Effector memory CD8-positive, alpha-beta T cell (primary cell): ENCODE measurements at places on chromosomes 1 and 21.

GRCh38 chr1:242139442-242139841 lies 140.5 kb upstream of the MAP1LC3C start:
- DNase-seq, result no peak
- H3K36me3 ChIP-seq, result no peaks in the 10 kb centered on the region
- H3K4me3 ChIP-seq, result no peak overlapping the region
- H3K27me3 ChIP-seq, result peaks cover 12% of the 10 kb centered on the region

DNA sequence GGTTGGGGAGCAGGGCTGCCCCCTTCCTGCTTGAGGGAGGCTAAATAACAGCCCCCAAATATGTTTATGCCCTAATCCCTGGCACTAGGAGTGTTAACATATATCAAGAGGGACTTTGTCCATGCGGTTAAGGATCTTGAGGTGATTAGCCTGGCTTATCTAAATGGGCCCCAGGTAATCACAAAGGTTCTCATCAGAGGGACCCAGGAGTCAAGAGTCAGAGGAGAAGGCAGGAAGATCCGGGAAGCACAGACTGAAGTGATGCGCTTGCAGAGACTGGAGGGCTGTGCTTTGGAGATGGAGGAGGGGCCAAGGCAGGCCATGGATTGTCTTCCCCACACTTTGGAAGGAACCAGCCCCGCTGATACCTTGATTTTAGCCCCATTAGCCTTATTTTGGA lies 86.4 kb downstream of the IER5 start:
- peaks cover 8% of the 10 kb centered on the region for H3K4me1 ChIP-seq
- peaks cover 49% of the 10 kb centered on the region for H3K27me3 ChIP-seq
- no peak overlapping the region for H3K4me3 ChIP-seq
- DNase-seq, result no peak

- no peak for DNase-seq
- peak overlapping the region; percentile 75 for H3K27ac ChIP-seq
- H3K4me1 ChIP-seq, result no peaks in the 10 kb centered on the region
- no peak overlapping the region for H3K4me3 ChIP-seq
Observed at GRCh38 chr1:186404454-186405051, 28.9 kb downstream of the ODR4 start.

DNA sequence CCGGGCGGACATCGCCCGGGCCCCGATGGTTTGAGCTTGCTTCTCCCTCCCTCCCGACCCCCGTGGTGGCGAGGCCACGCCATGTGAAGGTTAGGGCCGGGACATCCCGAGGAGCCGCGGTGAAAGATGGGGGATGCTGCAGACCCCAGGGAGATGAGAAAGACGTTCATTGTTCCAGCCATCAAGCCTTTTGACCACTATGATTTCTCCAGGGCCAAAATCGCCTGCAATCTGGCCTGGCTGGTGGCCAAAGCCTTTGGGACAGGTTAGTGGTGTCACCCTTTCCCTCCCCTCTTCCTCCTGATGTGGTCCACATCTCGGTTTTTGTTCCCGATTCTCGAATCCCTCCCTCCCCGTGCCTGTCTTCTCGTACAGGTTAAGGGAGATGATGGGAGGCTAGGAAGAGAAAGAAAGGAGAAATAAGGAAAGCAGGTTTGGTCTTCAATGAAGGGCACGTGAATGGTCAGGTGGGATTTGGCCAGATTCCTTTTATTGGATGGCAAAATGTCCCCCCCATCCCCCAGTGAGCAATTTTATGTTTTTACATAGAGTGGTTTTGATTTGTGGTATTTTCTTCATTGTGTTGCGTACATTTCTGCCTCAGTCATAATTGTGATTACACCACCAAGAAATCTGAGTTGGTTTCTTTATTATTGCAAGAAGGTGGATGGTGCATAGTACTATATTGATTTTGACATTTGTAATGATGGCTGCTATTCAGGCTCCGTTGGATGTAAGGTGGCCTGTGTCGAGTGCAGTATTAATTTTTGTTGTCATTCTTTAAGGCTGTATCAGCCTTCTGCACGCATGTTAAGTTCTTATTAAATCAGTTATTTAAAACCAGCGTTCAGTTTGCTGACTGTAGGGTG lies 1.2 kb downstream of the CAMSAP2 start:
- no peak for DNase-seq
- H3K36me3 ChIP-seq, result no peaks in the 10 kb centered on the region
- H3K27me3 ChIP-seq, result no peaks in the 10 kb centered on the region
- peaks cover 11% of the 10 kb centered on the region for H3K4me1 ChIP-seq
- H3K4me3 ChIP-seq, result peak overlapping the region; percentile 92

- H3K36me3 ChIP-seq, result no peaks in the 10 kb centered on the region
- DNase-seq, result no peak
- no peak overlapping the region for H3K27ac ChIP-seq
- peaks cover 37% of the 10 kb centered on the region for H3K27me3 ChIP-seq
- no peaks in the 10 kb centered on the region for H3K4me1 ChIP-seq
- no peak overlapping the region for H3K4me3 ChIP-seq
Observed at GRCh38 chr1:41423511-41424191, 60.8 kb downstream of the EDN2 start.

DNA sequence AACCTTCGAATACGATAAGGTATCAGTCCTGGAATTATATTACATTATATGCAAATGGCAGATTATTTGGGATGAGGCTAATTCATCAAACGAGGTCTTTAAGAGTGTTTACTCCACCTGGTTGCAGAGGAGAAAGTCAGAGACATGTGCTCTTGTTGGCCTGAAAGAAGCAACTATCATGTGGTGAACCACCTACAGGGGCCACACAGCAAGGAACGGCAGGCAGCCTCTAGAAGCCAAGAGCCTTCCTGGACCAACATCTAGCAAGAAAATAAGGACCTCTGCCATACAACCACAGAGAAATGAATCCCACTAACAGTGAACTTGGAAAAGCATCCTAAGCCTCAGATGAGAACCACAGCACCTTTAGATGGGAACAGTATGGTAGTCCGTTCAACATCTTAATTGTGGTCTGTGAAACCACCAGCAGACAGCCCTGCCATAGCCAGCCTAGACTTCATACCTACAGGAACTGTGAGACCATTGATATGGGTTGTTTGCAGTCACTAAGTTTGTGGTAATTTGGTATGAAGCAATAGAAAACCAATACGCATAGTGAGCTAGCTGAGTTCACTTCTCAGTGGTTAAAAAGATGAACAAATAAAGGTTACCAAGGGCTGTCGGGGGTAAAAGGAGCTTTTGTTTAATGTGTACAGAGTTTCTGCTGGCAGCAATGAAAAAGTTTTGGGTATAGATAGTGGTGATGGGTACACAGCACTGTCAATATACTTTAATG lies 345.7 kb upstream of the RUNX1 start:
- no peaks in the 10 kb centered on the region for H3K36me3 ChIP-seq
- H3K4me1 ChIP-seq, result no peaks in the 10 kb centered on the region
- no peak for DNase-seq
- H3K4me3 ChIP-seq, result no peak overlapping the region
- no peak overlapping the region for H3K27ac ChIP-seq
- no peaks in the 10 kb centered on the region for H3K27me3 ChIP-seq

DNA sequence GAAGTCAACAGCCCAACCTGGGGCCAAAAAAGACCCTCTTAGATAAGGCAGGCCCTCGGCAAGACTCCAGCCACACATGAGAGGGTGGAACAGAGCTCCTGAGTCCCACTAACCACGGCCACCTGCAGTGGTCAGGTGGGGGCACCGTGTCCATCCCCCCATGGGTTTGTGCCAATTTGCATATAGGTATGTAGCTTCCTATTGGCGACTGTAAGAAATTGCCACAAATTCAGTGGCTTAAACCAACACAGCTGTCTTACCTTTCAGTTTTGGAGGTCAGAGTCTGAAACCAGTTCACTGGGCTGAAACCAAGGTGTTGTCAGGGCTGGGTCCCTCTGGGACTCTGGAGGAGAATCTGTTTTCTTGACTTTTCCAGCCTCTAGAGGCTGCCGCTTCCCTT lies 59.3 kb downstream of the COL18A1 start:
- H3K27ac ChIP-seq, result no peak overlapping the region
- no peak overlapping the region for H3K4me3 ChIP-seq
- H3K4me1 ChIP-seq, result peaks cover 2% of the 10 kb centered on the region

DNA sequence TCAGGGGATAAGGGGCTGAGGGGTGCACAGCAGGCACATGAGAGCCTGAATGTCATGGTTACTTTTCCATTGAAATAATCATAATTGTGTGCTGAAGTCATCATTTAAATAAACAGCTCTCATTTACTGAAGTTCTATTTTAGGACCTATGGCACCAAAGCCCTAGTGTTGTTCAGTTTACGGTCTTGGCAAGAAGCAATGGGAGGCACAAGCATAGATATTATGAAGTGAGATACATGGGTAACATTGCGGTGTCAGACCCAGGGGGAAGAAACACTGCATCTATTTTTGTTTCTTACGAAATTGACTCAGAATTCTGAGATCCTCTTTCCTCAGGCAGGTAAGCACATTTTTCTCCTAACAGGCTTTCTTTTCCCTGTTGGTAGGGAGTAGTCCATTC lies 437.8 kb upstream of the PROX1 start:
- no peak for DNase-seq
- peaks cover 4% of the 10 kb centered on the region for H3K36me3 ChIP-seq
- H3K4me1 ChIP-seq, result no peaks in the 10 kb centered on the region
- H3K27me3 ChIP-seq, result no peaks in the 10 kb centered on the region
- no peak overlapping the region for H3K4me3 ChIP-seq
- H3K27ac ChIP-seq, result no peak overlapping the region

GRCh38 chr1:53783056-53783455 lies 44.1 kb upstream of the GLIS1 start:
- no peaks in the 10 kb centered on the region for H3K4me1 ChIP-seq
- peak overlapping the region; percentile 24 for H3K27ac ChIP-seq
- peaks cover 45% of the 10 kb centered on the region for H3K36me3 ChIP-seq
- H3K27me3 ChIP-seq, result no peaks in the 10 kb centered on the region

DNA sequence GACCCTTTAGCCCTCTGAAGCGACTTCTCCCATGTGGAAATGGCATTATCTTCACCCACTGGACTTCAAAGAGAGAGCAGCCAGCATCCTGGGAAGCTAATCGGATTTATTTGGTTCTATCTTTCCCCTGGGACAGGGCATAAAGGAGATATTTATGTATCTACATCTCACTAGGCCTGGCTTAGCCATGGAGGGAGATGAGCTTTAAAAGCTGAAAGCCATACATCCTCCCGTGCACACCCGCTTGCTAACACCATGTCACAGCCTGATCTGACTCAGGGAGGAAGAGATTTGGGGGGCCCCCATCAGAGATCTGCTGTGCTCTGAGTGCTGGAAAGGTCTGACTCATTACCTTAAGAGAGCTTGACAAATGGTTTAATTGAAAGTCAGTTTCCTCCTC lies 155.9 kb downstream of the PLXNA2 start:
- H3K27ac ChIP-seq, result peak overlapping the region; percentile 92
- peaks cover 5% of the 10 kb centered on the region for H3K27me3 ChIP-seq
- peaks cover 9% of the 10 kb centered on the region for H3K36me3 ChIP-seq
- DNase-seq, result no peak

GRCh38 chr1:93681101-93681988 lies at the start of gene BCAR3:
BCAR3 (minus strand) TSS chr1:93681837; CDS start chr1:93674930, 6,907 bp downstream.
- no peak within 1 kb of the TSS for H3K27ac ChIP-seq
- H3K4me1 ChIP-seq, result peaks cover 9% of the 10 kb centered on the region
- no peaks in the 10 kb centered on the region for H3K36me3 ChIP-seq
- DNase-seq, result no peak

- H3K27me3 ChIP-seq, result no peaks in the 10 kb centered on the region
- no peak overlapping the region for H3K27ac ChIP-seq
- H3K36me3 ChIP-seq, result no peaks in the 10 kb centered on the region
- H3K4me3 ChIP-seq, result no peak overlapping the region
Observed at GRCh38 chr1:216293683-216294082, 129.6 kb downstream of the USH2A start.

- DNase-seq, result no peak
- H3K4me3 ChIP-seq, result peak overlapping the region; percentile 85
- peaks cover 68% of the 10 kb centered on the region for H3K4me1 ChIP-seq
- H3K36me3 ChIP-seq, result peaks cover 21% of the 10 kb centered on the region
- H3K27me3 ChIP-seq, result peaks cover 100% of the 10 kb centered on the region
Observed at GRCh38 chr1:197912739-197913494, 4.3 kb upstream of the LHX9 start.

GRCh38 chr1:210132582-210132981 lies 100.0 kb upstream of the SERTAD4 start:
- H3K4me1 ChIP-seq, result no peaks in the 10 kb centered on the region
- no peak overlapping the region for H3K4me3 ChIP-seq
- DNase-seq, result no peak
- no peak overlapping the region for H3K27ac ChIP-seq

- H3K27ac ChIP-seq, result no peak overlapping the region
- H3K4me3 ChIP-seq, result no peak overlapping the region
- DNase-seq, result no peak
Observed at GRCh38 chr1:8061210-8061609, 35.1 kb upstream of the ERRFI1 start.

GRCh38 chr1:244280859-244281258 lies 170.8 kb downstream of the ADSS2 start:
- no peak overlapping the region for H3K27ac ChIP-seq
- no peak overlapping the region for H3K4me3 ChIP-seq
- peaks cover 5% of the 10 kb centered on the region for H3K27me3 ChIP-seq
